ENCODE measurements at places on chromosomes 6 and 20. TPM values are rescaled to one million over a fixed set of nuclear protein-coding genes. Genes with fewer than 3 reads are reported as not detected.

- no peaks in the 10 kb centered on the region for H3K27me3 ChIP-seq
- no peak overlapping the region for H3K4me3 ChIP-seq
- H3K36me3 ChIP-seq = no peaks in the 10 kb centered on the region
- no peak overlapping the region for H3K27ac ChIP-seq
- DNase-seq = peak; percentile 33
Measured at GRCh38 chr6:133512410-133513016, 271.4 kb downstream of the EYA4 start.

The TXNDC5 gene
- 82.2 TPM for total RNA-seq

DNA sequence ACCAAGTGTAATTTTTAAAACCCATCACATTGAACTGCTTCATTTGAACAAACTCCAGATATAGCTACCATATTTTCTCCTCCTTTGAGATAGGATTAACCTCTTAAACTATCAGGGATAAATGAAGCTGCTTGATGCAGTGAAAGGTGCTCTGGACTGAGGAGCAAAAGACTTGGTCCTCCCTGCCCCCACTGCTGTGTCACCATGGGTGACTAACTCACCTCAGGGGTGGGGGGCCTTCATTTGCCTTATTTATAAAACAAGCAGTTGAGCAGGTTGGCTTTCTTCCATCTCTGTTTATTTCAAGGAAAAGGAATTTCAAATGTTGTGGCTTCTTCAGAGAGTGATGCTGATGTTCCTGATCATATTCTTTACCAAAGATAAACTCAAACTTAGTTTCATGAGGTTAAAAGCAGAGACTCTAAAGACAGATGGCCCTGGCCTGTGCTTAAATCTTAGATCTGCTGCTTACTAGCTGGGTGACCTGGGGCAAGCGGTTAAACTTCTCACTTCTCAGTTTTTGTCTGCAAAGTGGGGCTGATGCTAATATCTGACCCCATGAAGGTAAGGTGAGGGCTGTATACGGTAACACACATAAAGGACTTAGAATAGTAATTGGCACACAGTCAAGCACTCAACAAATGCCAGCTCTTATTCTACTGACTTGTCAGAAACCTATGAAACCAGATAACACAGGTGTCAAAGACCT lies 50.5 kb downstream of the FHL5 start:
- H3K4me1 ChIP-seq = no peaks in the 10 kb centered on the region
- H3K36me3 ChIP-seq = no peaks in the 10 kb centered on the region
- no peak for DNase-seq
- no peaks in the 10 kb centered on the region for H3K27me3 ChIP-seq
- H3K4me3 ChIP-seq = no peak overlapping the region

GRCh38 chr6:5205035-5205507 lies 55.7 kb downstream of the LYRM4 start:
- no peaks in the 10 kb centered on the region for H3K27me3 ChIP-seq
- no peak overlapping the region for H3K4me3 ChIP-seq
- H3K36me3 ChIP-seq = no peaks in the 10 kb centered on the region
- no peaks in the 10 kb centered on the region for H3K4me1 ChIP-seq
- no peak for DNase-seq
- H3K27ac ChIP-seq = no peak overlapping the region

The CCN6 gene
- total RNA-seq = not detected

The PHACTR3 gene
- total RNA-seq = 0.53 TPM

DNA sequence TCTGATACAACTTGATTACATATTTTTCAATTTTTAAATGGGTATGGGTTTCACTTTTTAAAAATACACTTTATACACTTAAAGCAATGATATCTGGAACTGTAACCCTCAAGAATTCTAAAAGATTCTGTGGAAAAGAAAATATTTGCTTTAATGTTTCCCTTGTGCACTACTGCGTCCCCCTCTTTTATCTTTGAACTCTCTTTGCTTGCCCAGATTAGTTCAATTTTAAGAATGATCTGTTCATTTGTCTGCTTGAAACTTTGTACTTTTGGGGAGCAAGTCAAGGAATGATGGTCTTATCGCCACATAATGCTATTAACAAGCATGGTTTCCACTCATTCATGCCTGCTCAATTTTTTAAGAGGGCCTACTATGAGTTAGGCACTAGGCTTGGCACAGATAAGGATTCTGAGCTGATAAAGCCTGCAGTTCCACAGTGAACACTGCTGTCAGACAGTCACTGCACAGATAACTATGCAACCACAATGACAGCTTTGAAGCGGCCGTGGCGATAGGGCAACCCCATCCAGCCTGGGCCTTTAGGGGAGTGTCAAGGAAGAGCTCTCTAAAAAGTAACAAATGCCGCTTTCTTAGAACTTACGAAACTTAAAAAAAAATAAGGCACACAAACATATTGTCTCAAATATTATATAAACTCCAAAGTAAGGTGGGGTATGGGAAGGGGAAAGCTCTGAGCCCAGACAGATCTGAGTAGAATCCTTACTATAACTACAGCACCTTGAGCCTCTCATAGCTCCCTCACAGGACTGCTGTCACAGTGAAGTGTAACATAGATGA lies 29.7 kb downstream of the FYN start:
- H3K36me3 ChIP-seq = no peaks in the 10 kb centered on the region
- no peaks in the 10 kb centered on the region for H3K27me3 ChIP-seq
- DNase-seq = no peak
- H3K4me1 ChIP-seq = no peaks in the 10 kb centered on the region
- peak overlapping the region; percentile 5 for H3K27ac ChIP-seq

DNA sequence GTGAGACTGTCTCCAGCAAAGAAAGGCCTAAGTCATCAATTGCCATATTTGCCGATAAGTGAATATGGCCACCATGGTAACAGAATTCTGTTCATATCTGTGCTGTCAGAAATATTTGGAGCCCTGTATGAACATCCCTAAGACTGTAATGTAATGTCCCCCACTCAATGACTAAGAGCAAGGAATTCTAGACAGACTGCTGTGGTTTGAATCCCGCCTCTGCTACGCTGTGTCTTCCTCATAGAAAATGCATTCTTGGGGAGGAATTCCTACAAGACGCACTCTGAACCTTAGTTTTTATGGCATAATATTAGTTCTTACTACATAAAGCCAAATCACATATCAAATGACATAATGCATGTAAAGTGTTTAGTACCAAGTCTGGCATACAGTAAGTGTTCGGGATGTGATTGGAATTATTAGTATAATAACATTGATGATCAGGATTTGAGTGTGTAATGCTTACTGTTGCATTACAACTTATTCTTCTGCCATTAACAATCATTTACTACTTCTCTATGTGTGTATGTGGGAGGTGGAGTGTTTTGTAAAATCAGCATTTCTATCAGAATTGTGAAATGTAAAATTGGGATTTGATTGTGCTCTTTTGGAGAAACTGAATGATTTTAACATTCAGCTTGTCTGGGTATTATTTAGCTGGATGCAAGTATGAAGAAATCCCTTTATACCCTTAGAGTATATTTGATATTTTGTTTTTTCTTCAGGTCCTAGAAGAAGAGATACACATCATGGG lies 103.0 kb downstream of the OLIG3 start:
- DNase-seq = no peak
- no peaks in the 10 kb centered on the region for H3K4me1 ChIP-seq
- H3K27me3 ChIP-seq = no peaks in the 10 kb centered on the region
- H3K27ac ChIP-seq = no peak overlapping the region

DNA sequence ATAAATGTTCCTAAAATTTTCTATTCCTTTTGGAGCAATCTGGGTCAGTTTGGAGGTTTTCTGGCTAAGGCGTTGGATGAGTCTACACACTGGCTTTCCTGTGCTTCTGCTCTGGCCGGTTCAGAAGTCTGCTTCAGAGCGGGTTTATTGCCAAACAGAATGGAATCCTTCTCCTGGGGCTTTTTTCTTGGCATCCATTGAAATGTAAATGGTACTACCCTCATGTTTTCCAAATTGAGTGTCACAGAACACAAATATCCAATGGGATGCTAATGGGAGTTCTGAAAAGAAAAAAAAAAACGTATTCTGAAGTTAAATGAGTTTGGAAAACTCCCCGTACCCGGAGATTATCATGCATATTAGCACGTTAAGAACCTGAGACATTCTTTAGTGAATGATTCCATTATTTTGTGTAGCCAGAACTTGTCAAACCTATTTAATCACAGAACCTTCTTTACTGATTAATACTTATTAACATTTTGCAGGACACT lies 930.3 kb downstream of the QKI start:
- H3K4me3 ChIP-seq = no peak overlapping the region
- H3K36me3 ChIP-seq = no peaks in the 10 kb centered on the region
- H3K27me3 ChIP-seq = no peaks in the 10 kb centered on the region
- no peaks in the 10 kb centered on the region for H3K4me1 ChIP-seq
- no peak for DNase-seq

GRCh38 chr20:24732599-24732998 lies 216.5 kb upstream of the CST7 start:
- no peaks in the 10 kb centered on the region for H3K36me3 ChIP-seq
- H3K4me3 ChIP-seq = no peak overlapping the region
- H3K4me1 ChIP-seq = no peaks in the 10 kb centered on the region
- H3K27me3 ChIP-seq = no peaks in the 10 kb centered on the region
- no peak for DNase-seq

- H3K4me1 ChIP-seq = no peaks in the 10 kb centered on the region
- DNase-seq = no peak
- no peaks in the 10 kb centered on the region for H3K36me3 ChIP-seq
- H3K27me3 ChIP-seq = no peaks in the 10 kb centered on the region
- no peak overlapping the region for H3K27ac ChIP-seq
Measured at GRCh38 chr6:73028124-73028766, 197.1 kb downstream of the KHDC1L start.

- H3K4me1 ChIP-seq = no peaks in the 10 kb centered on the region
- no peaks in the 10 kb centered on the region for H3K36me3 ChIP-seq
- no peaks in the 10 kb centered on the region for H3K27me3 ChIP-seq
- DNase-seq = no peak
Measured at GRCh38 chr6:32073101-32073500, 34.9 kb downstream of the CYP21A2 start.

DNA sequence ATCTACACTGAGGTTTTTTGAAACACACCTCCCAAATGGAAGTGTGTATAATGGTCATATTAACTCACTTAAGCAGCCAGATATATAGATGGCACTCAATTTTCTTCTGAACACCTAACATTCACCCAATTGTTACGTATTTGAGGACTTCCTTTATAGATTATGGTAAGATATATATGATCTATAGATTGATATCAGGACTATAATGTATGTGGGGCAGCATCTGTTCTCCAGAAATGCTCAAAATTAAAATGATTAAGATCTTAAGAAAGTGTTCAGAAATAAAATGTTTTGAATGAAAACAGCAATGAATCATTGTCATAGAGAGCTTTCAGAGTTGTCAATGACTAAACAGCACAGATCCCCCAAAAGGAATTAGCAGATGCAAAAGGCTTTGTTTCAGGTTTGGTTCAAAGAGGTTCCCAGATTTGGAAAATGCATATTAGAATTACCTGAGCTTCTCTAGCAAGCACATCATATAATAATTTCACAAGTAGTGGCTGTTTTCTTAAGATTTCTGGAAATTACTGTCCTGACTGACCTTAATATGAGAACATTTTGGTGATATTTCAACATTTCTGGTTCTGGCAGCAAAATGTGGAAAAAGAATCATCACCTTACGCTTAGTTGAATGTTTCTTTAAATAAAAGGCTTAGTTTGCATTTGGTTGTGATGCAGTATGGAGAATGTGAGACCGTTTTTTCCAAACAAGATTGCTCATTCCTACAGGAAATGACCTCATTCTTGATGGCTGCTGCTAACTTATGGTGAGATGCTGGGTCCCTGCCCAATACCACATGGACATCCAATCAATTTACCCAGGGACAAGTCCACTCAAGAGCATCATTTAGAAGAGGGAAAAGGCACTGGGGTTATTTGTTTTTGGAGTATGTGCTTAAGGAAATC lies 31.5 kb downstream of the TRAF3IP2 start:
- H3K4me3 ChIP-seq = no peak overlapping the region
- no peaks in the 10 kb centered on the region for H3K27me3 ChIP-seq
- no peaks in the 10 kb centered on the region for H3K36me3 ChIP-seq
- peaks cover 3% of the 10 kb centered on the region for H3K4me1 ChIP-seq

DNA sequence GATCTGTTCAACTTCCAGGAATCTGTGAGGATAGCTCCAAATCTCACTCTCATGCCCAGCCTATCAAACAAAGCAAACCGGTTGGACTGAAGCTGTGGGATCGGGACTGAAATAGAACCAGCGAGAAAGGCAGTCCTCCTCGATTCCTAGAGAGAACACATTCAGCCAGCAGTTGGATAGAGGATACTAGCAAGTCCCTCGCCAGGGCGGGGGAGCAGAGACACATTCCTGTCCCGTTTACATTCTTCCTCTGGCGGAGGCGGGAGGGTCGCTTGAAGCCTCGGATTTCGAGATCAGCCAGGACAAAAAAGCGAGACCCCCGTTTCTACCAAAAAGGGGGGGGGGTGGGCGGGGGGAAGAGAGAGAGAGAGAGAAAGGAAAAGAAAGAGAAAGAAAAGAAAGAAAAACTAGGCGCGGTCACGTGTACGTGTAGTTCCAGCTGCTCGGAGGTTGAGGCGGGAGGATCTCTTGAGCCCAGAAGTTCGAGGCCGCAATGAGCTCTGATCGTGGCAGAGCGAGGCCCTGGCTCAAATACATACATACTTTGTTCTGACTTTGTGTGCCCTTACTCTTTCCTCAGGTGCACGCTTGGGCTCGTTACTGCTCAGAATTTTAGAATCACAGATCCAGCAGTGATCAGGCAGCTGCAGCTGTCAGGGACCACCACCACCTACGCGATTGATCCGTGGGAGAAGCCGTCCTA lies 19.5 kb downstream of the ZNF311 start:
- H3K4me1 ChIP-seq = no peaks in the 10 kb centered on the region
- H3K27me3 ChIP-seq = no peaks in the 10 kb centered on the region
- H3K4me3 ChIP-seq = peak overlapping the region; percentile 47
- H3K36me3 ChIP-seq = no peaks in the 10 kb centered on the region
- peak; percentile 88 for DNase-seq
- H3K27ac ChIP-seq = peak overlapping the region; percentile 85

DNA sequence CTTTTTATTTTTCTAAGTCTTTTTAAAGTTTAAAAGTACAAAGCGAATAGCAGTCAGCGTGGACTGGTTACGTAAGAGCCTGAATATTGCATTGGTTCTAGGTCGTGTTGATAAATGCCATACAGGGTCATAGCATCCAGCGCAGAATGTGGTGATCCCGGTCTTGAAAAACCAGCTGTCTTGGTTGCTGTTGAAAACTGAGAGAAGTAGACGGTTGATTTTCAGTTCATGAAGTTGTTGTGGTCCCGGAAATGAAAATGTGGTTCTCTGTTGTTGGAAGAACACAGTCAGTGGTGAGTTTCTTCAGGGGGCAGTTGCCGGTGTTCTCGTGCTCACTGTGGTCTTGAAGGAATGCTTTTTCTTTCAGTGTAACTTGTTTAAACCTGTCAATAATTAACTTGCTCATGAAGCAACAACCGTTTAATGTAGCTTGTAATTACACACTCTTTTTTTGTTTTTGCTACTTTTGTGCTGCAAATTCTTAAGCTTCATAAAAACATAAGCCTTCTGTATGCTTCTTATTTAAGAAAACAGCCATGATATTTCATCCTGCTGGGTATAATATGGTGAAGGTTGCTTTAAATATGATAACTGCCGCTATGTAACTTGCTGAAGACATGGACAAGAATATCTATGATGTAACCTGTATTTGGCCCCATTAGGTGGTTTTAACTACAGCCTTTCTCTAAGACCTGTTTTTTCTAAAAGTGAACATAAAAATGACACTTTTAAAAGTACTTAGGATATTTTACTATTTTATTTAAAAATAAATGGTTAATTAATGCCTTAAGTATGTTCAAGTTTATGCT lies 64.8 kb upstream of the KIF25 start:
- DNase-seq = peak; percentile 54
- H3K4me1 ChIP-seq = peaks cover under 1% of the 10 kb centered on the region
- no peaks in the 10 kb centered on the region for H3K27me3 ChIP-seq
- H3K4me3 ChIP-seq = no peak overlapping the region
